ENCODE measurements at places on chromosomes 2 and 18.

DNA sequence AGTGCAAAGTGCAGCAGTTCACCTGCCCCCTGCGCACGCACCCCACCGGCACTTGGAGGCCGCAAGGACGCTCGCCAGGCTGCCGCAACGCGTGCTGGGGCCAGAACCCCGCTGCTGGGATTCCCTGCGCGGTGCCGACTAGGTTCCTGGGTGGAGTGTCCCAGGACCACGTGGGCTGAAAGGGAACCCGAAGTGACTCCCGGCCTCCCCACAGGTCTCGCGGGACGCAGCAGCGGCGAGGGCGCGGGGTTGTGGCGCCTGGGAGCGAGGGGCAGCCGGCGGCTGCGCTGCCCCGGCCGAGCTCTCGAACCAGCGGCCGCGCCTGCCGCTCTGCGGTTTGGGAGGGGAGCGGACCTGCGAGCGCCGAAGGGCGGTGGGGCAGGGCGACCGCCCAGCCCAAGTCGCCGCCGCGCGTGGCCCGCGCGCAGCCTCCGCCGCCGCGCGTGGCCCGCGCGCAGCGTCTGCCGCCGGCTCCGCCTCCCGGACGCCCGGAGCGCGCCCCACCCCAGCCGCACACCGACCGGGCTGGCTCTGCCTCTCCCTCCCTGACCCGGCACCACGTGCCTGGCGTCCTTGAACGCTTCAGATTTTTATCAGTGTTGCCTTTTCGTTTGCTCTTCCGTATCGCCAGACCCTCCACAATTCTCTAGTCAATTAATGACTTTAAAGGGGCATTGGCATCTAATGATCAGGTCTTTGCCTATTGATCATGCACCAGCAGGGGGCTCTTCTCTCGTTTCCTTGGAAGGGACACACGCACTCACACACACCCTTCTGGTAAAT, at the start of gene FTCDNL1:
Gene FTCDNL1, minus strand, starts transcription at position 475 of the 783 bp plus-strand sequence. CDS start 2,230 bp downstream, outside the sequence.
- DNase-seq: peak; percentile 45

DNA sequence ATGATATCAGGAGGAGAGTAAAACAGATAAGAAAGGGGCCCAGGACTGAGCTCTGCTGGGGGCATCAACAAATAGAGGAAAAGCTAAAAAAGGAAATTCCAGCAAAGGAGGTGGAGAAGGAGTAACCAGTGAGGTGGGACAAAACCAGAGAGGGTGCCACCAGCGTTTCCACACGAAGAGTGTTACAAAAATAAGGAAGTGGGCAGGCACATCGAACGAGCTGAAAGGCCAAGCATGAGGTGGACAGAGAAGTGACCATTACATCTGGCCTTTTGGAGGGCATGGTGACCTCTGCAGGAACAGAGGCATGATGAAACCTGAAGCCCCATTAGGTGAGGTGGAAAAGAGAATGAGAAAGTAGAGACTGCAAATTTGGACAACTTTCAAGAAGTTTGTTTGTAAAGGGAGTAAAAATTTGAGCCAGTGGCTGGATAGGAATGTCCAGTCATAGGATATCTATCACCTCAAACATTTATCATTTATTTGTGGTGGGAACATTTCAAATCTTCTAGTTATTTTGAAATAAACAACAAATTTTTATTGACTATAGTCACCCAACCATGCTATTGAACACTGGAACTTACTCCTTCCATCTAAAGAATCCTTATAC, 18.4 kb upstream of the VIT start:
- no peak for DNase-seq

- DNase-seq: peak; percentile 17
These were observed 27.7 kb downstream of the SERPINB8 start for GRCh38 chr18:63997606-63998005.

DNA sequence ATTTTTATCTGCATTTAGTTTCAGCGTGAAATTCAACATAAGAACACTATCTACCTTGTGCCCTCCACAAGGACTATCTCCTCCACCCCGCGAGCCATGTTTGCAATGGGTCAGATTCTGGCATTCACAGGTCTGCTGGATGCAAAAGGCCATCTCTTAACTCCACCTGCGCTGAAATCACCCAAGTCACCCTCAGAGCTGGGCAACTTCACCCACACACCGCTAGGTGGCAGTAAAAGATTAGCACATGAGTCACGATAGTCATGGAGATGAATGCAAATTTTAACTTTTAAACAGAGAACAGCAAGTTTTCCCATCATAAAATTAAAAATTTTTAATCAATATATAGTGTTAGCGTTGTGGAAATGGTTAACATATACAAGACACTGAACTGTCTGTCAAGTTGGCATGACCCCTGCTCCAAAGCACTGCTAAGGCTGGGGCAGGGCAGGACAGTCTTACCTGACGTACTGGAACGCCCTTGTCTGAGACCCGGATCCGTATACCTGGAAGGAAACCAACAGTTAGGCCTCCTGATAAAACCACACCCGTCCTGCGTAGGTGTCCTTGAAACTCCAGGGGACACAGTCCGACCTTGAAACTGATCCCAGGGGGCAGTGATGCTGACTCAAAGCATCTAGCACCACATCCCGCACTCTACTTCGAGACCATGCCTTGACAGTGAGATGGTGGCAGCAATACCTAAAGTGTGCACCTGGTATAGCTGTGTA, 89.6 kb downstream of the UXS1 start:
- peak; percentile 27 for DNase-seq
